HCT116 (cell line): ENCODE measurements at places on chromosomes 12 and 14. TPM values are rescaled to one million over a fixed set of nuclear protein-coding genes. Genes with fewer than 3 reads are reported as not detected.

DNA sequence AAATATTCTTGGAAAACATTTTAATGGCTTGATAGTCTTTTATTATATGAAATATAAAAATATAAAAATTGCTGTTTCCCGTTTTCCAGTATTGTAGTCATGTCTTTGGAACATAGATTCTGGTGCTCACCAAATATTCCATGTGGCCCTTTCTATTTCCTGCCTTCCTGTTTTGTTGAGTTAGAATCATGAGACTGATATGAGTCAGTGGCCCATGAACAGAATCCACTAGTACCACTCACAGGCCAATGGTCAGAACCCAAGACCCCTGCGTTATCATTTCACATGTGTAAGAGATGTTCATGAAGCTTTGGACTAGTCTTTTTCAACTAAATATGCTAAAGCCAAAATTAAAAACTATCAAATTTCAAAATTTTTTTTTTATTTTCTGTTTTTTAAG, 56.9 kb downstream of the BICD1 start:
- no peak overlapping the region for H3K27ac ChIP-seq
- H3K4me1 ChIP-seq = no peaks in the 10 kb centered on the region
- H3K27me3 ChIP-seq = no peaks in the 10 kb centered on the region

DNA sequence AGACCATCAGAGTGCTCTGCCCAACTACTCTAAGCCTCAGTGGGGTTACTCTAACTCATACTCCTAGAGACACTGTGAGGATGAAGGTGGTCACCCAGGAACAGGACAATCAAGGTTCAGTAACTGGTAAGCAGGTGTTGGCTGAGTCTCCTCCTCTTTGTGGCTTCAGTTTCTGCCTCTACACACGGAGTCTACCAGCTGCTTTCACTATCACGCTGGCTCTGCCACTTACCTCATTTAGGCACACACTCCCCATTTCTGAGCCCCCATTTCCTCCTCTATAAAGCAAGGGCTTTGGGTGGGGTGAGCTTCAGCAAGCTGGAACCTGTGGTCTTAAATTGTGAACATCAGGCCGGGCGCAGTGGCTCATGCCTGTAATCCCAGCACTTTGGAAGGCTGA, 7.3 kb upstream of the TCHP start:
- H3K4me3 ChIP-seq = no peak overlapping the region
- peaks cover 18% of the 10 kb centered on the region for H3K4me1 ChIP-seq
- H3K27me3 ChIP-seq = no peaks in the 10 kb centered on the region
- no peak overlapping the region for H3K27ac ChIP-seq
- H3K36me3 ChIP-seq = no peaks in the 10 kb centered on the region

DNA sequence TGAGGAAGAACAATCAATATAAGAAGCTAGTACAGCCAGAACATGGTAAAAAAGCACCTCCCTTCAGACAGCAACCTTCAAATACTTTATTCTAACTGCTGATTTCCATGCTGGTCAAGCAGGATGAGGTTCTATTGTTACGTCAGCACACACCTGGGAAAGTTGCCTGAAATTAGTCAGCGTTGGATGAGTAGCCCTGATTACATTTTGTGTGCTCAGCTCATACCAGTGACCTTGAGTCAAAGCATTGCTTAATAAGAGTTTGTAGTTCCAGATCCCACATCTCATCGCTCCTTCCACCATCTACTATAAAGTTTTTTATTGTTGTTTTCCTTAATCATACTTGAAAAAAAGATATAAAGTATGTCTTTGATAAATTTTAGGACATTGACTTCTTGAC, 361.5 kb downstream of the EGLN3 start:
- no peak overlapping the region for H3K27ac ChIP-seq
- no peak for DNase-seq
- no peak overlapping the region for H3K4me3 ChIP-seq
- no peaks in the 10 kb centered on the region for H3K36me3 ChIP-seq

GRCh38 chr14:74195623-74196022, 43.6 kb upstream of the VSX2 start:
- DNase-seq = no peak
- no peaks in the 10 kb centered on the region for H3K4me1 ChIP-seq
- H3K36me3 ChIP-seq = no peaks in the 10 kb centered on the region
- H3K27ac ChIP-seq = no peak overlapping the region
- H3K4me3 ChIP-seq = no peak overlapping the region

Gene TBX3
- total RNA-seq = 12.8 TPM

DNA sequence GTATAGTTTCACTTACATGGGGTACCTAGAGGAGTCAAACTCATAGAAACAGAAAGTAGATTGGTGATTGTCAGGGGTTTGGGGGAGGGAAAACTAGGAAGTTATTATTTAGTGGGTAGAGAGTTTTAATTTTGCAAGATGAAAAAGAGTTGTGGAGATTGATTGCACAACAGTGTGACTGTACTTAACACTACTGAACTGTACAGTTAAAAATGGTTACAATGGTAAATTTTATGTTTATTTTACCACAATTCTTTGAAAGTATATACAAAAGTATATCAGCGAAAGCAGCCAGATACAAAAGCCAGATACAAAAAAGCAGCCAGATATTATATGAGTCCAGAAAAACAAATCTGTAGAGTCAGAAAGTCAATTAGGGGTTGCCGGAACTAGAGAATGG, 247.6 kb downstream of the IPO8 start:
- no peaks in the 10 kb centered on the region for H3K4me1 ChIP-seq
- no peaks in the 10 kb centered on the region for H3K36me3 ChIP-seq
- no peak overlapping the region for H3K4me3 ChIP-seq
- no peaks in the 10 kb centered on the region for H3K27me3 ChIP-seq
- no peak overlapping the region for H3K27ac ChIP-seq

DNA sequence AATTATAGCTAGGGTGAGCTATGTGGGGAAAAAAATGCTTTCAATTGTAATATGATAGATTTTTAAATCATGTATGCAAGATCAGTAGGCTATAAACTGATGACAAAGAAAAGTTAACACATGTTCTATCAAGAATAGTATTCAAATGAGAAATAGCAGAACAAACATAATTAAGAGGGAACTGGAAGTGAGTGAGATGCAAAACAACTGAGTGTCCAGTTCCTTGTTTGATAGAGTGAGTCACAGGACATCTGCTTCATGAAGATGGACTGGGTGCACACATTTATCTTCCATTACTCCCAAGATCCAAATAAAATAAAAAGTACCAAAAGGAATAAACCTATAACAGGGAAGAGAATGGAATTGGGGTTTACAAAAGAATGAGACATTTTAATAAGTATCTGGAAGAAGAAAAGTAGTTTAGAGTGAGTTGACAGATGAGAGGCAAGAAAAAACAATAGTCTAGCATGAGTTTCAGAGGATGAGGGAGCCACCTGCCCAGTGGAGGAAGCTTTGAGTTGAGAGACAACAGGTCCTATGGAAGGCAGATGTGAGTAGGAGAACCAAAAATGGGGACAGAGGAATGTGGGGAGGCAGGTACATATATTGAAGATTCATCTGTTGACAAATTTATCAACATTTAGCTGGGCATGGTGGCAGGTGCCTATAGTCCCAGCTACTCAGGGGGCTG, 178.1 kb upstream of the ARHGAP5 start:
- H3K36me3 ChIP-seq = no peaks in the 10 kb centered on the region
- H3K4me3 ChIP-seq = no peak overlapping the region
- no peak overlapping the region for H3K27ac ChIP-seq
- H3K27me3 ChIP-seq = no peaks in the 10 kb centered on the region

- no peaks in the 10 kb centered on the region for H3K36me3 ChIP-seq
- DNase-seq = no peak
- H3K27me3 ChIP-seq = no peaks in the 10 kb centered on the region
- no peak overlapping the region for H3K27ac ChIP-seq
- no peaks in the 10 kb centered on the region for H3K4me1 ChIP-seq
Observed at GRCh38 chr12:5248230-5248629, 183.7 kb upstream of the NTF3 start.

- H3K4me1 ChIP-seq = no peaks in the 10 kb centered on the region
- no peak for DNase-seq
- H3K27ac ChIP-seq = no peak overlapping the region
- H3K27me3 ChIP-seq = no peaks in the 10 kb centered on the region
- H3K4me3 ChIP-seq = no peak overlapping the region
- no peaks in the 10 kb centered on the region for H3K36me3 ChIP-seq
Observed at GRCh38 chr14:88775532-88775931, 17.2 kb downstream of the EML5 start.

Gene FITM1
- total RNA-seq = 0.81 TPM

Gene TESPA1
- 0.27 TPM for total RNA-seq

DNA sequence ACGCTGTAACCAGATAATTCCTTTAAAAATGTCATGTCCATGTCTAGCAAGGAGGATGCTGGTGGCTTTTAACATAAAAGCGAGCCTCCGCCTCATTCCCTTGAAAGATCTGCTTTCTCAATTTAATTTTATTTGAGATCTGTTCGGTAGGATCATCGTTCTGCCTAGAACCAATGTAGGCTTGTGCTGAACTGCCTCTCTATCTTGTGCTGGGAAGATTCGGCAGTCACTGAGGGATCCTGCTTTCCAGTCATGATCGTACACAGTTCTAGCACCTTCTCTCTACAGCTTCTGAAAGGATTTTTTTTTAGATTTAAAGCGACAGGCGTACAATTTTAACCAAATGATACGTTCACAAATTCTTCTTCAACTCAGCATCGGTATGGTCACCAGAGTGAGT, 54.3 kb downstream of the PEBP1 start:
- H3K27me3 ChIP-seq = no peaks in the 10 kb centered on the region
- no peaks in the 10 kb centered on the region for H3K4me1 ChIP-seq
- no peak overlapping the region for H3K4me3 ChIP-seq
- H3K36me3 ChIP-seq = no peaks in the 10 kb centered on the region
- H3K27ac ChIP-seq = no peak overlapping the region

- no peak overlapping the region for H3K4me3 ChIP-seq
- DNase-seq = no peak
- no peak overlapping the region for H3K27ac ChIP-seq
Observed at GRCh38 chr12:116060764-116061163, 216.7 kb downstream of the MED13L start.

DNA sequence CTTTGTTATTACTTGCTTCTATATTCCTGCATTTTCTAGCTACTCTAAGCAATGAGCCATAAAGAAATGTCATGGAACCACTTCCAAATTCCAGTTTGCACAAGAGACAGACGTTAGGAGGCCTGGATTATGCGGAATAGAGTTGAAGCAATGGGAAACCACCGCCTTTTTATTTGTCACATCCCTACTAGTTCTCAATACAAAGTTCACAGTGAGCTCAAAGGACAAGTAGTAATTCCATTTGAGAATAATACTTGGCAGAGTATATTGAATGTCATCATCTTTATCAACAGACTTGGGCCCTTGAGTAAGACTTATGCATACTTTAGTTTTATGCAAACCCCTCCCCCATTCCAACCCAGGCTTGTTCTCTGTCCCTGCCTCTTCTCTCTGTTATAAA, 3.7 kb upstream of the SLC15A5 start:
- no peaks in the 10 kb centered on the region for H3K36me3 ChIP-seq
- no peaks in the 10 kb centered on the region for H3K27me3 ChIP-seq
- no peak overlapping the region for H3K27ac ChIP-seq
- DNase-seq = no peak
- H3K4me1 ChIP-seq = no peaks in the 10 kb centered on the region

Gene PLEKHD1
- total RNA-seq = 1.2 TPM

Gene SEL1L
- total RNA-seq = 41.4 TPM

DNA sequence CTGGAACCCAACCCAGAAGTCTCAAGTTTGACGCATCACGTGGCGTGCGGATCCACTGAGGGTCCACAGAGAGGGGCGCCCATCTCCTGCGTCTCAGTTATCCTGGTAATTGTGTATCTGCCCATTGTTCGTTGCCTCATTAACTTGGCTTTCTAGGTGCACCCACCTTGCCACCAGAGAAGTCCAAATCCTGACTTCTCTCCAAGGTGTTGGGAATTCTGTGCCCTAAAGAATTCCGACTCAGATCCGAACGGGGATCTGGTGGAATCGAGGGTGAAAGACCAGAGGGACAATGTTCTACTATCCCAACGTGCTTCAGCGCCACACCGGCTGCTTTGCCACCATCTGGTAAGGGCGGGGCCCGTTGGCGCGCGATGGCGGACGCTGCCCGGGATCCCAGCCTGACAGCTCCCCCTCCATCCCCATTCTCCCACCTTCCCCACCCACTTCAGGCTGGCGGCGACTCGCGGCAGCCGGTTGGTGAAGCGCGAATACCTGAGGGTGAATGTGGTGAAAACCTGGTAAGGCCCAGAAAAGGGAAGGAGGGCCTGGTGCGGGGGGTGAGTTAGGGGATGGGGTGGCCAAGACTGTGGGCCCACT, 481 bp downstream of the REC8 start:
- no peak overlapping the region for H3K4me3 ChIP-seq
- H3K27ac ChIP-seq = no peak overlapping the region
- H3K27me3 ChIP-seq = no peaks in the 10 kb centered on the region
- no peak for DNase-seq
